ENCODE measurements at places on chromosomes 1 and 21. TPM values are rescaled to one million over a fixed set of nuclear protein-coding genes. Genes with fewer than 3 reads are reported as not detected.

- DNase-seq: peak; percentile 29
These were observed 40.2 kb downstream of the EXO1 start for GRCh38 chr1:241888232-241888631.

- peak; percentile 66 for DNase-seq
These were observed 47.3 kb upstream of the CNN3 start for GRCh38 chr1:94974241-94974640.

GRCh38 chr1:238063454-238063853 is 172.7 kb upstream of the ZP4 start:
- peak; percentile 95 for DNase-seq

- DNase-seq: no peak
These were observed 78.1 kb upstream of the PPP2R5A start for GRCh38 chr1:212207118-212207517.

DNA sequence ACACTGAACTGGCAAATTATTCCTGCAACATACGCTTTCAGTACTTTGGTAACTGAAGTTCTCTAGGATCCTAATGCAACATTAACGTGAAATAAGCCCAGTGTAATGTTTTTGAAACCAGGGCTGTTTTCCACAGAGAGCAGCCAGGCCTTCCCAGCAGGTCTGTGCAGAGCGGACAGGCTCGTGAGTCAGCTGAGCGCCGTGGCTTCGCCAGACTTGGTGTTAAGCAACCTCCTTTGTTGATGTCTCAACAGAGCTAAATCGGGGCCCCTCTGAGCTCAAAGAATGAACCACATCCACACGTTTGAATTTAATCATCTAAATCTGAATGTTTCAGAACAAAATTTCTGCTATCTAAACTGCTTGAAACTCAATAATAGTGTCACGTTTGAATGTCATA is 181.8 kb upstream of the FMN2 start:
- no peak for DNase-seq

GRCh38 chr1:20903437-20903836 is 116.3 kb upstream of the HP1BP3 start:
- peak; percentile 26 for DNase-seq

DNA sequence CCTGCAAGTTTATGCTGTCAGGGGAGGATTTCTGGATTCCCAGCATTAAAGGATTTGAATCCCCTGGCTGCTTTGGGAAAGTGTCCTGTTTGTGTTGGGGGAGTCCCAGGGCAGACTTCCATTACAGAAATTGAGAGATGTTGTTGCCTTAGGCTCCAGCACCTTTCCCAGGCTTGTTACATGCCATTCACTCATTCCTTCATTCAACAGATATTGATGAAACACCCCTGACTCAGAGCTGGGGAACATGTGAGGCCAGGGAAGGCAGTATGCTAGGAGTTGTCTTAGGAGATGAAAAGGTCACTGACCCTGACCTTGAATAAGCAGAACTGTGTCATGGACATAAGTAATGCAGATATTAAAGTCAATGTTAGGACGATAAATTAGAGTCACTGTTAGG is 161.7 kb downstream of the NTMT2 start:
- no peak for DNase-seq

DNA sequence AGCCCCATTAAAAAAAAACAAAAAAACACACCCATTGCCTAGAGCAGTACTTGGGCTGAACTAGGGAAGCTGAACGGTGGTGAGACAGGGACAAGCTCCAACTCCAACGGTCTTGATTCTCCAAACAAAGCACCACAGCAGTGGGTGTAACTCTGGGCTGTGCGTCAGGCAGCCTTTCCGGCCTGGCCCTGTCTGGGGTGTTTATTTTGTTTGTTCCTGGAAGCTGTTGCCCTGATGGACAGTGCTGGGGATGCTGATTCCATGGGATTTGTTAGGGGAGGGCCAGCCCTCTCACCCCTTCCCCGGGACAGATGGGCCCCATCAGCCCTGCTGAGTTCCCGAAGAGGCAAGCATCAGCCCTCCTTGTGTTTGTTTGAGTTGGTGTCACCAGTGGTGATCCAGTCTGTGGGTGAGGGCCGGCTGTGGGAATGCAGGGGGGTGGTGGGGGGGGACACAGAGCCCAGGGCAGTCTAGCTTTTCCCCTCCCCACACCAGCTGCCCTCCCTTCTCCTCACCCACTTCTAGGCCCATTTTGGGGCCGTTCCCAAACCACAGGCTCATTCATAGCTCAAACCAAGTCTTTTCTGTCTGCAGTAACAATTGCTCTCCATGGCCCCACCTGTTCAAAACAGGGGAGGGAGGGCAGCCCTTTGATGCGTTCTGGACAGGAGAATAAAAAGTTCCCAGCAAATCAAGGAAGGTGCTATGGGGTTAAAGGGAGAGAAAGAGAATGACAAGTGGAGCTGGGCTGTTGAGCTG is 4.5 kb downstream of the WNT2B start:
- DNase-seq: no peak

GRCh38 chr1:54499360-54500106 is 48.5 kb upstream of the ACOT11 start:
- no peak for DNase-seq

- no peak for DNase-seq
These were observed 91.4 kb downstream of the GPR161 start for GRCh38 chr1:168045311-168045710.

DNA sequence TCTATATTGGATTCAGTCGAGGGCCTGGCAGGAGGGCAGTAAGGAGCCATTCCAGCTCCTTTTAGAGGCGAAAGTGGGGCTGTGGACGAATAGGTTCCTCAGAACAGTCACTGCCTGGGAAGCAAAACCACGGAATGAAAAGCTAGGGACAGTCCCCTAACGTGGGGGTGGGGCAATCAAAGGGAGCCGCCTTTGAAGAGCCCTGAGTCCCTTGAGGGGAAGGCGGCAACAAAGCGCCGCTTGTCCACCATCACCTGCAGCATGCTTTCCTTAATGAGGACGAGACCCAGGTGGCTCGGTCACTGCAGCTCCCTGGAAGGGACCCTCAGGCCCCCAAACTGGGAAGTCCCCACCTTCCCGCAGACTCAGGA is 184.7 kb downstream of the ETS2 start:
- DNase-seq: no peak

DNA sequence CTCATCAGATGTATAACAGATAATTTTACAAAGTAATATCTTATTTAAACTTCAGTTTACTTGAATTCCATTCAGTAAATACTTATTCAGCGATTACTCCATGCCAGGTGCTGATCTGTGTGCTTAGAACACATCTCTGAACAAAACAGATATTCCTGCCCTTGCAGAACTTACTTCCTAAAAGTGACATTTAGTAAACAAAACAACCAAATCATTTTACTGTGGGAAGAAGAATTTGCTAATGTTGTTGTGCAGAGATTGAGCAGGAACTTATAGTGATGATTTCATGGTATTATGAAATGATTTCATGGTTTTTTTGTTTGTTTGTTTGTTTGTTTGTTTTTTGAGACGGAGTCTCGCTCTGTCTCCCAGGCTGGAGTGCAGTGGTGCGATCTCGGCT is 39.3 kb upstream of the WLS start:
- DNase-seq: no peak

- DNase-seq: no peak
These were observed 12.0 kb upstream of the SMIM12 start for GRCh38 chr1:34871443-34872132.

GRCh38 chr1:64669098-64669675 is 75.7 kb upstream of the RAVER2 start:
- no peak for DNase-seq

DNA sequence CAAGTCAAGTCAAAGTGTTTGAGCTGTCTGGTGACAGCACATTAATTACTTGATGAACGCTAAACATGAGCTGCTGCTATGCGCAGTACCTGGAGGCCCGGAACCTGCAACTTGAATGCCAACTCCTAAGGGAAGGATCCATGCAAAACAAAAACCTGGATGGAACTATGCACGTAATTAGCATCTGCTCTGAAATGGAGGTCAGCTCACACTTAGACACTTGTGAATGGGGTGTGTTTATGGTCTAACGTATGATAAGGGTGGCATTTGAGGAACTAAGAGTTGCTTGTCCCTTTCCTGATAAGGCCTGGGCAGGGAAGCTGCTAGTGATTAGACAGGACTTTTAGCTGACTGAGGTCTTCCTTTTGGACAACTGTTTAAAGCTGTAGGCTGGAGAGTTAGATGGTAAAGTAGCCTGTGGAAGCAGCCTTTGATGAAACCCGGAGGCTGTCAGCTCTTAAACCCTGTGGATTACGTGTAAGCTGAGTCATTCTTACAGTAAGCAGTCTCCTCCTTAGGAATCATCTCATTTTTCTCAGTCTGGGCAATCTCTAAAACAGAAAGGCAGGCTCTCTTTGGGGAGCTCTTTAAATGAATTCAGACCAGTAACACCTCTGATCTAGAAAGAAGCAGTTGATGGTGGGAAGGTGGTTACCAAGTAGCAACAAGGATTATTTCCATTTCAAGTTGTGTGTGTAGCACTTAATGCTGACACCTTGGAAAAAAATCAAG is 6.8 kb downstream of the TENT5C start:
- peak; percentile 10 for DNase-seq

DNA sequence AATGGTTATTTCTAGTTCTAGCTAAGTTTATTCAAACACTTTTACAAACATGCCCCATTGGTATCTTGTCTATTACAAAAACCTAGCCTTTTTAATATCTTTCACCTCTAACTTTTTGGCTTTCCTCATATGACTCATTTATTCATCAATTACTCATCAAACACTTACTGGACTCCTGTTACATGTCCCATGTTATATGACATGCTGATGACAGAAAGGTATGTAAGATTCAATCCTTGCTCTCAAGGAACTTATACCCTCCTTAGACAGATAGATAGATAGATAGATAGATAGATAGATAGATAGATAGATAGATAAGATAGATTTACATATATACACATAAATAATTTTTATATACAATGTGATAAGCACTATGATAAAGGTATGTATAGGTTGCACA is 33.9 kb upstream of the INSL5 start:
- no peak for DNase-seq

DNA sequence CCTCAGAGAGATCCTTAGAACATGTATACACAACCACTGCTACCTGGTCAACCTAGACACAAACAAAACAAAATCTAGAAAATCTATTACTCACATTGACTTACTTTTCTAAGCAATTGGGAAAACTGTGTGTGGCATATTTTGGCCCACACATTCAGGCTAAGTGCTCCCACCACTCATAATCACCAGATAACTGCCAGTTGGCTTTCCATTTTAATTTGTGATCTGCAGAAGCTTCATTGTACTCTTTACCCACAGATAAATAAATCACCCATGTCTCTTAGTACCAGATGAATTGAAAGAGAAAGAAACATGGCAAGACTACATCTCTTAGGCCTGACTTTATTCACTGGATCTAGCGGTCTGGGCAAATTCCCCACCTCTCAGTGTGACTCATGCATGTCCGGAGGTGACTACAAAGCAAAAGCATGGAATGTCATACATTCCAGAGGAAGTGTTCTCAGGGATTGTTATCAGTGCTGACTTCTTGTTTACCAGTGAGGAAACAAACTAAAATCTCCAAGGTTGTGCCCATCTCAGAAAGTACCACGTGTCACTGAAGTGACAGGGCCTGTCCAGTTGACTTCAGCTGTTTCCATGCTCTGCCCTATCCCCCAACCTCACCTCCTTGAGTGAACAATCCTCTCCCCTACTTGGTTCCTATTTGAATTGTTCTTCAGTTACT is 52.4 kb upstream of the BCL10 start:
- peak; percentile 99 for DNase-seq

DNA sequence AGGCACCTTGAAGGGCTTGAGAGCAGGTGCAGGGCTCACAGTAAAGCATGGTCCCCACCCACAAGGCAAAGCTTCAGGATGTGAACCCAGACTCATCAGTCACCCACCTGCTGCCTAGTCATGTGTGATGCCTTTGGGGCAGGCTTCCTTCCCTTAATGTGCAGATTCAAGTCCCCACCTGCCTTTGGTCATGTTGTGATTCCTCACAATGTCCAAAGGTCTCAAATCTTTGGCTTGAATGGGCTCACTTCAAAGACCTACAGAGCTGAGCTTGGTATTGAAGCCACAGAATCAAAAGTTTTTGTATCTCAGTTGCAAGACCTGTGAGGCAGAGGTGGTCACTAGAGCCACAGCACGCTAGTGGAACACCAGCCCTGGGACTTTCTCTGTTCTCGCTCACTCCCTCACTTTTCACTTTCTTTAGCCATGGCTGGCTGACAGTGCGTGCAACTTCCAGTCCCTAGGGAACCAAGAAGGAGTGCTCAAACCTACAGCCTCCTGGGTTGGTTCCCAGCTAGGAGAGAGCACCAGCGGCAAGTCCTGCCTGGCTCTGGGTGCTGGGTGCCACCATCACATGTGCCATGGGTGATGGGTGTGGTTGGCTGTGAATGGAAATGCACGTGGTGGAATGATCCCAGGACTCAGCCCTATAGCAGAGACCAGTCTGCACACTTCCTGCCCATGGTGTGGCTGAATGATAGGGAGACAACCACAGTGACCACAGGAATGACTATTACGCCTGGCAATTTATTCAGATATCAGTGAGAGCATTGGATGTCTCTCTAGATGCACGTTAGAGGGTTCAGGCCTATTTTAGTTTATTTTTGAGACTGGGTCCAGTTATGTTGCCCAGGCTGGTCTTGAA is 26.4 kb upstream of the CLIC6 start:
- DNase-seq: no peak

- no peak for DNase-seq
These were observed 165.0 kb downstream of the RHOU start for GRCh38 chr1:228900099-228900885.

GRCh38 chr1:161219078-161219892 is 4.1 kb downstream of the APOA2 start:
- no peak for DNase-seq

The CLCA4 gene
- total RNA-seq: not detected

The TIAM1 gene
- 6.7 TPM for total RNA-seq

The ATXN7L2 gene
- total RNA-seq: 6.7 TPM

The GPN2 gene
- 11.0 TPM for total RNA-seq

The MEX3A gene
- 34.5 TPM for total RNA-seq

Data from kidney epithelial cell (primary cell).